WTC11 (cell line): ENCODE measurements at places on chromosomes 4 and X.

GRCh38 chr4:40228497-40229365, 31.9 kb downstream of the RHOH start:
- DNase-seq = peak; percentile 52

- DNase-seq = peak; percentile 41
Observed at GRCh38 chr4:156971165-156971675, 379 bp downstream of the PDGFC start.

- no peak for DNase-seq
Observed at GRCh38 chr4:149306537-149306936, 509.1 kb downstream of the IQCM start.

- no peak for DNase-seq
Observed at GRCh38 chr4:6887591-6888371, 21.8 kb upstream of the TBC1D14 start.

- DNase-seq = no peak
Observed at GRCh38 chr4:109207061-109207460, 95.4 kb downstream of the COL25A1 start.

DNA sequence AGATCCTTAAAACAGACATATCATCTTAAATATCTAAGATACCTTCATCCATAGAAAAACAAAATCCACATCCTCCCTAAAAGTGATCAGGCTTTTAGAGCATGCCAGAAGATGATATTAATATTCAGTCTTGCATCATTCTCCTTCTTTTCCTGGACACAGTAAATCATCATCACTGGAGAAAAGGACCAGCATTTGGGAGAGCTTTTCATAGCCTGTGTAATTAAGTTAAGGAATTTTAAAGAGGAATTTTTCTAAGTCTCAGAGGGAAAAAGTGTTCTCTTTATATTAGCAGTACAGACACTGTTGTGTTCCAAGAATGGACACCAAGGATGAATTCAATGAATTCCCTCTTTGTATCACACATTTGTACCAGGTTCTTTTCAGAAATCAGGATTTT, 696 bp downstream of the SCRG1 start:
- no peak for DNase-seq

DNA sequence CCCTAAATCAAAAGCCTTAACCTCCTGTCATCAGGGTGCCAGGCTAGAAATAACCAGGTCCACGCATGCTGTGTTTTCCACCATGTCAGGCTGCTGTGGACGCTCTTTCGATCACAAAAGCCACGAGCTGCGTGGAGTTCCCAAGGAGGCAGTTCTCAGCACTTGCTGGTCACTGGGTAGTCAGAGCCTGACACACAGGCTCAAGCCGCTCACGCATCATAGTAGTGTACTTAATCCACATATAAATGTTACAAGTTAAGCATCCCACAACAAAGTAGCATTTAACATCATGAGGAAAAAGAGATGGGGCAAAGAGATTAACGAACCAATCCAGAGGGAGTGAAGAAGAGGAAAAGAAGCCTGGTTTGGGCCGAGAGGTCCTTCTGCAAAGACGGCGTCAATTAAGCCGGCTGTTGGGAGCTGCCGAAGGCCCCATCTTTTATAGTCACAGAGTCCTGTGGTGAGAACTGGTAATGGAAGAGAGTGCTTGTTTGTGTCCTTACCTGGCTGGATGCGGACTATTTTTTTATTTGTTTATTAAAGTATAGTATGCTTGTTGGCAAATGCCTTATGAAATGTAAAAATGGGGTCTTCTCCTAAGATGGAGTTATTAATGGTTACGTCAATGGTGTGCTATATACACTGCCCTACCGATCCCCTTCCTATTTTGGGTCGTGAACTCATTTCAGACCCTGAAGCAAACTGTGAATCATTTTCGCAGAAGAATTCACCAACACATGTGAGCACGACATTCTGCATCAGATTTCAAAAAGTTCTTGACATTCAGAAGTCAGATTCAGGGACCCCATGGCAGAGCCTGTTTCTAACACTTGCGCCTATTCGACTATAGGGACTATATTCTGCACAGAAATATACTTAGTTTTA, 675 bp downstream of the PRIMPOL start:
- DNase-seq = no peak
